ENCODE measurements at places on chromosomes 6 and 20.

DNA sequence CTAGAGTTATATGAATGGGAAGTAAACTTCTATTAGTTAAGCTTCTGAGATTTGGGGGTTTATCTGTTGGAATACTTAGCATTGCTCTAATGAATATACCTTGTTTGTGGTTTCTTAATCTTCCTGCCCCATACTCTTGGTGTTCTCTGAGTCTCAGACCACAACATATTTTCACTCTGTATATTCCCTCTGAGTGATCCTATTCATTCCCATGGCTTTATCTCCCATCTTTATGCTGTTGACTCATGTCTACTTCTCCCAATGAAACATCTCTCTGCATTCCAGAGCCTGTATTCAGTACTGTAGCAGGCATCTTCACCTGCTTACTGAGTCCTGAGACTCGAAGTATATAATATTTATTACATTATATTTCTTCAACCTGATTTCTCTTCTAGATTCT is 283.7 kb upstream of the MAP3K7 start:
- DNase-seq, result no peak

DNA sequence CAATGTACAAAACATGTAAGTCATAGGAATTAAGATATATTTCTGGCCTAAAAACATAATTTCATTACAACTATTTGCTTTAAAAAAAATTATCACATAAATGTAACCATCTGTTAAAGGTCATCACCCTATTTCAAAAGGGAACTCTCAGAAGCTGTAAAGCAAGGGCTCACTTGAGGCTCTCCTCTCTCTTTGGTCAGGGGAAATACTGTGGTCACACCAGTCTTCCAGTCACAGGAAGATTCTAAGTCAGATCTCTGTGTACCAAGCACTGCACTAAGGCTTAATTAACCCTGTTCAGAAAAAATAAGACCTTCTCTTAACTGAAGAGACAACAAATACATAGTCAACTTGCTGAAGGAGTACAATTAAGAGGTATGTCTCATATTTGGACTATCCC is 75.6 kb downstream of the MMS22L start:
- DNase-seq, result no peak

DNA sequence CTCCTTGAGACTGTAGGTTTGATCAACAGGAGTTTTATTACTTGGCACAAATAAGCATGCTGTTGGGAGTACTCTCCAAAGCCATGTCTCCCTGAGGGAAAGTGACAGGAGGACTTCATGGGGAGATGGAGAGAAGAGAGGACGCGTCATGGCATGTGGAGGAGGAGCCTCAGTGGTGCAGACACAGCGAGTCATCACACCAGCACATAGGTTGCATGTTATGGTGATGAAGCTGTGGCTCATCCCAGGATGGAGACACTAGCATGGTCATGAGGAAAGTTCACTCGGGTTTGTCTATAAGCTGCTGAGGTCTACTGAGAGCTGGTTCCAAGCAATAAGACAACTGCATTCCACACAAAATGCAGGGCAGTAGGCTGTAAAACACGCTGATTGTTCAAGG is 13.2 kb upstream of the SSTR4 start:
- no peak for DNase-seq

DNA sequence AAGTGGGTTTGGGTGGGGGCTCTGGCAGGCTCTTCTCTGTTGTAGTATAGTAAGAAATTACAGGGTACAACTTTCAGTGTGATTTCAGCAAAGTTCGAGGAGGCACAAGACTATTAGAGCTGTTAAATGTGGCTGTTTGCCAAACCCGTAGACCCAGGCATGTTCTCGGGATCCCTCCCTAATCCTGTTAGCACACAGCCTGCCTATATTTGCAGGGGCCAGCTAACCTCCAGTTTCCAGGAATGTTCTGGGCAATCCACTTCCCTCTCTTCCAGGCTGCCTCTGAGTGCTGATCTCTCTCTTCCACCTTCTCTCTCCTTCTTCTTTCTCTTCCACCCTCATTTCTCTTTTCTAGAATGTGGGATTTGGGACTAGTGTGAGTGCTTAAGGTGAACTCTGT is 34.8 kb upstream of the ZFP64 start:
- no peak for DNase-seq

GRCh38 chr6:119443993-119444641 is 94.6 kb upstream of the MAN1A1 start:
- DNase-seq, result no peak

GRCh38 chr6:155801046-155801445 is 345.4 kb upstream of the NOX3 start:
- DNase-seq, result no peak

GRCh38 chr6:108837236-108837971 is 10.8 kb upstream of the ARMC2 start:
- no peak for DNase-seq

GRCh38 chr6:140230282-140230681 is 855.8 kb upstream of the CITED2 start:
- no peak for DNase-seq

- DNase-seq, result no peak
Measured at GRCh38 chr20:37394543-37395409, 48.8 kb downstream of the SRC start.

GRCh38 chr6:143222310-143222709 is 161.6 kb downstream of the AIG1 start:
- no peak for DNase-seq

- no peak for DNase-seq
Measured at GRCh38 chr20:53055367-53056067, 83.4 kb downstream of the TSHZ2 start.

GRCh38 chr6:90156861-90157260 is 139.8 kb downstream of the BACH2 start:
- DNase-seq, result peak; percentile 32

GRCh38 chr6:38187325-38187724 is 367.8 kb downstream of the ZFAND3 start:
- DNase-seq, result no peak

- no peak for DNase-seq
Measured at GRCh38 chr6:3455569-3456394, 1.1 kb downstream of the SLC22A23 start.

DNA sequence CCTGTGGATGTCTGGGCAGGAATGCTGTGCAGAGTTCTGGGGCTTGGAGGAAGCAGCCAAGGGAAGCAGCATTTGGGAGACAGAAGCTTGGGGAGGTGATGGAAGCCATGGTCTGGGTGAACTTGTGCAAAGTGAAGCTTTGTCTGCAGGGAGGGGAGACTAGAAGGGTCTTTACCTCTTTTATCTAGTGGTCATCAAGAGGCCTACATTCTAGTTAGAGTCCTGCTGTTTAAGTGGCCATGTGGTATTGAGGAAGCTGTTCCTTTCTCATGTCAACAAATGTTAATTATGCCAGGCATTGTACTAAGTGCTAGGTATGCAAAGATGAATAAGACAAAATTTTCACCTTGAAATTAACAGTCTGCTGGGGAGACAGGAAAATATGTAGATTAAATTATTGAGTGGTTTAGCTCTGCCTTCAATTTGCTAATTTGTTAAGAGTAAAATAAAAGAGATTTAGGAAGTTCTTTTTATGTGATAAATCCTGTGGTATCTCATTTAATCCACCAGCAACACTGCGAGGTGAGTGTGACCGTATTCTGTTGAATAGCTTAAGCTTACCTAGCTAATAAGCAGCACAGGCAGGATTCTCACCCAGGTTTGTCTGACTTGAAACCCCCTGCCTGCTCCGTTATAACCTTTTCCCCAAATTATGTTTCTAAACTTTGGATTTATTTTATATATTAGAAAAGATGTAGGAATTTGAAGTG is 43.1 kb downstream of the ARID1B start:
- no peak for DNase-seq

DNA sequence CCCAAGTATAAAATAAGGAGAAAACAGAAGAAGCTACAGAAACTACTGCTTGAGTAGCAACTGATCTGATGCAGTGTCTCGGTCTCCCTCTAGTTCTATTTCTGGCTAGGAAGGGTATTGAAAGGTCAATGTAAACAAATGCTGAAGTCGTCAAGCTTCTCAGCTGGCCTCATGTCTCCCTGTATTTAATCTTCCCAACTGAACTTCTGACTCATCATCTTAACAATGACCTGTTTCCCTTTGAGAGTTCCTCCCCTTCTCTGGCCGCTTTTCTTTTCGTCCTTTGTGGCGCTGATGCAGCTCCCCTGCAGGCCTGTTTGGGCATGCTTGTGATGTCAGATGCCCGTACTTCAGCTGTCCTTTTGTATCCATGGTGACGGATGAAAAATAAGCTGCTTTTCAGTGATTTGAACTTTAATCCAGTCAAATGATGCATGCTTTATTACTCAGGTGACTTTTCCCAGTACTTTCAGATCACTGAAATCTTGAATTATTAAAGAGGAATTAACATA is 7.8 kb upstream of the LCA5 start:
- DNase-seq, result no peak

GRCh38 chr20:40463171-40463570 is 225.9 kb downstream of the MAFB start:
- no peak for DNase-seq

- DNase-seq, result no peak
Measured at GRCh38 chr6:95658886-95659285, 81.6 kb downstream of the MANEA start.

DNA sequence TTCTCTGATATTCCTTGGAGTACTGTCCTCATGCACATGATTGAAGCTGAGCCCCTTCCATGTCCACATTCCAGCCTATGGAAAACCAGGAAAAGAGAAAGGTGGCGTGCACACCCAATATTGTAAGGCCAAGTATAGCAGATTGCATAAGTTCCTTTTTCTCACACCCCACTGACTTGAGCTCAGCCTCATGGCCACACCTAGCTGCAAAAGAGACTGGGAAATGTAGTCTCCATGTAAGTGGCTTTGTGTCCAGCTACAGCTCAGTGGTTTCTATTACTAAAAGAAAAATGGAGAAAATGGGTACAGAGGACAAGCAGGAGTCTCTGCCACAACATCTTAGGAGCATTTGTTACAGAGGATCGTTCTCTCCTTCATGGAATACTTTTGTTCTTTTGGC is 10.8 kb upstream of the UST start:
- DNase-seq, result no peak

GRCh38 chr6:161137839-161138542 is 135.9 kb downstream of the AGPAT4 start:
- no peak for DNase-seq

DNA sequence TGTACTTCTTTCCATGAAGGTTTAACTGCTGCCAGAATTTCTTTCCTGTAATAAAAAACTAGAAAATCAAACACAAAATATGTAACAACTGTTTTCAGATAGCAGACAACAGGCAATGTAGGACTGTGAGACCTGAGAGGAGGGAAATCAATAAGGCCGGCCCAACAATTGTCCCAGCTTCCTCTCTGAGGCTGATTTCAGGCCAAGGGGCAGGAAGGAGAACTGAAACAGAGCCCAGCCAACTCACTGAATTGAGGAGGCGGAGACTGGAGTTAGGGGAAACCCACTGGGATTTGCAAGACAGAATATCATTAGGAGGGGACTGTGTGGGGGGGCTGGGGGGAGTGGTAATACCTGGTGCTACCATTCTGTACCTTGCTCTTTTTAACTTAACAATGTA is 42.2 kb downstream of the FLRT3 start:
- DNase-seq, result no peak

- no peak for DNase-seq
Measured at GRCh38 chr6:108797951-108798669, 50.1 kb upstream of the ARMC2 start.

DNA sequence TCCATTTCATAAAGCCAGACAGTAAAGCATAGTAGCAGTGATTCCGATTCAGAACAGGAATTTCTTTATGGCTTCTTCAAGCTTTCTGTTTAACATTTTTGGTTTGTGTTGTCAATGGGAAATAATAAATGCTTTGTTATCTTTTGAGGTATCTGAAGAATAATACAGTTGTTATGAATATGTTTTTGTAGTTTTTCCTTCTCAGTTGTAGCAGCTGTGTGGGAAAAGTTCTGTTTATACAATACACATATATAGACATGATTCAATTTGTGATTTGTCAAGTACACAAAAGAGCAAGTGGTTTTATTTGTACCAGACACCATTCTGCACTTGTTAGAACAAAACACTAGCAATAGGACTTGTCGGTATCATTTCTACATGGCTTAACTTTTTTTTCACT is 96.6 kb downstream of the CDYL start:
- no peak for DNase-seq

DNA sequence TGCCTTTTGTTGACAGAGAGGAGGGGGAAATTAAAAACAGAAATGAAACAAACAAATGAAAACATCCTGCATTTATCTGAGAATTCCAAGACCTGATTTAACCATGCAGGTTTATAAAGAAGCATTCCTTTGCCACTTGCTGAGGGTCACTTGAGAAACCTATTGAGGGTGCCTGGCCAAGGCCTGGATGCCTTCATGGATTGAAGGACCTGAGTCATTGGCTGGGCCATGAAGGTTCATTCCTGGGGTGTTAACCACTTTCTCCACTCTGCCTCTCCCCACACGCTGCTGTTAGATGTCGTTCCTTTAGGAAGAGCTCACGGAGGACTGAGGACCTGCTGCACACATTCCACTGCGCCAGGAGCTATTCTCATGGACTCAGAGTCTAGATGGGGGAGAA is 49.7 kb downstream of the DAAM2 start:
- no peak for DNase-seq
